GDM1 (cell line): ENCODE measurements at places on chromosomes 12 and 14.

DNA sequence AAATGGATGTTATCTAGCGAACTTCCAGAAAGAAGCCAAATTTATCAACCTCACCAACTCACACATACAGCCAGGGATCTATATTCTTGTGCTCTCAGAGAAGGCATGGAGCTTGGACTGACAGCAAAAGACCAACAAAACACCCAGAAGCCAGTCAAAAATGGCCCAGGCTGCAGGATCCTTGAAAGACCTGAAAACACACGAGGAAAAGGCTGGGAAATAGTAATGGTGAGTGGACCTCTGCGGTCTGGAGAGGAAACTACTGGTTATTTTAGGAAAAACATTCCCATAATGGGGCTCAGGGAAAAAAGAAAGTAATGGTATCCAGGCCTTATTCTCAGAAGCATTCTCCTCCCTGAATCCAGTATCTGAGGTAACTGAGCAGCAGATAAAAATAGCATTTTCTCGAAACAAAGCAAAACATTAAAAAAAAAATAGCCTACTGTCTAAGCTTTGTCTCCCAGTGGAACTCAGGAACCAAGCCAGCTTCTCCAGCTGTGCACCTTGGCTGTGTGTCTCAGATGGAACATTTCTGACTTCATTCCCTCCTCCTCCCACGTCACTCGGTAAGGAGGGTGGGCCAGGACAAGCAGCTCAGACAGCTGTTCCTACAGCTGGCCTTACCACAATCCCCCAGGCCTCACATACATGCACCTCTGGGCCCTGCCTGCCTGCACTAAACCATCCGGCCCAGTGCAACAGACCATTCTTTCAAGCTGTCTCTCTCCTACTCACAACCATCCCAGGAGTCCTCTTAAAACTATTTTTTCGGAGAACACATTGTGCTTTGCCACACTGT, 249.9 kb downstream of the DAD1 start:
- DNase-seq = no peak

DNA sequence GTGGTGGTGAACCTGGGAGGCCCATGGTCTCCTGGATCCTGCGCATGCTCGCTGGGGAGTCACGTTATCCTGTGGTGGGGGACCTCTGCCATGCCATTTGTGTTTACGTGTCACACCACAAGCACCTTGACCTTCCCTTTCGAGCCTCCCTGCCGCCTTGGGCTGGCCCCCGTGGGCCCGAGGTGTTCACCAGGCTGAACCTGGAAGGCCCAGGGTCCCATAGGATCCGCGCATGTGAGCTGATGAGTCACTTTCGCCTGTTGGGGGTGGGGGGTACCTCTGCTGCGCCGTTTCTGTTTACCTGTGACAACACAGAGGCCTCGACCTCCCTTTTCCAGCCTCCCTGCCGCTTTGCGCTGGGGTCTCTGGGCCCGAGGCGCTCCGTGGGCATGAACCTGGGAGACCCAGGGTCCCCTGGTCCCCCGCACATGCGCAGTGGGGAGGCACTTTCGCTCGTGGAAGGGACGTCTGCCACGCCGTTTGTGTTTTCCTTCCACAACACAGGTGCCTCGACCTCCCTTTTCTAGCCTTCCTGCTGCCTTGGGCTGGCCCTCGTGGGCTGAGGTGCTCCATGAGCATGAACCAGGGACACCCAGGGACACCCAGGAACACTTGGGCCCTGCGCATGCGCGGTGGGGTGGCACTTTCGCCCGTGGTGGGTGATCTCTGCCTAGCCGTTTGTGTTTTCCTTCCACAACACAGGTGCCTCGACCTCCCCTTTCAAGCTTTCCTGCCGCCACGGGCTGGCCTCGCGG, 334.1 kb downstream of the ALG10 start:
- no peak for DNase-seq

DNA sequence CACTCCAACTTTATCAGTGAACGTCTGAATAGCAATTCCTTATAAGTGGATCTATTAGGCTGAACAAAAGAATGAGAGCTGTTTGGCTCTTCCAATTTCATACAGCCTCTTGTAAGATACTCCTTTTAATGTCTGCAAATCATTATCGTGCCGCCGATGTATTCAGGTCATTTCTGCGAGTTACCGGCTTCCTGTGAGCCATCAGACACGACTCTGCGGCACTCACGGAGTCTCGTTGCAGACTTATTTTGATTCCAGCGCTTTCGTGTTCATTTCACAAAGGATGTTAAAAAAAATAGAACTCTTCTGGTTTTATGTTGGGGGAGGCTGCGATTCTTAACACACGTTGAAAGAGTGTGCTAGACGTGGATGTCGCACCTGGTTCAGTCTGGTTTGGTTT, 106.6 kb downstream of the GLT1D1 start:
- no peak for DNase-seq

DNA sequence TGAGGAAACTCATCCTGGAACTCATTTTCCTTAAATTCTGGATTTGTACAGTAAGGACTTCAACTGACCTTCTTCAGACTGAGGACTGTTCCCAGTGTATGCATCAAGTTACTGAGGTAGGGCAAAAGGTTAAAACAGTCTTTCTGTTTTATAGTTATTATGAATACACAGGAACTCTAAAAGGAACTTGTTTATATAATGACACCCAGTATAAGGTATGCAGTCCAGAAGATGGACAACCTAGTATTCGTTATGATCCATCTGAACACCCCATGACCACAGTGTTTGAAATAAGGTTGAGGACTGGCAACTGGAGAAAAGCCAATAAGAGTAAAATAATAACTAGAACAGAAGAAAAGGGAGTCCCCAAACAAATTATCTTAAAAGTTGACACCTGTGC, 779.9 kb upstream of the TMEM132C start:
- no peak for DNase-seq

DNA sequence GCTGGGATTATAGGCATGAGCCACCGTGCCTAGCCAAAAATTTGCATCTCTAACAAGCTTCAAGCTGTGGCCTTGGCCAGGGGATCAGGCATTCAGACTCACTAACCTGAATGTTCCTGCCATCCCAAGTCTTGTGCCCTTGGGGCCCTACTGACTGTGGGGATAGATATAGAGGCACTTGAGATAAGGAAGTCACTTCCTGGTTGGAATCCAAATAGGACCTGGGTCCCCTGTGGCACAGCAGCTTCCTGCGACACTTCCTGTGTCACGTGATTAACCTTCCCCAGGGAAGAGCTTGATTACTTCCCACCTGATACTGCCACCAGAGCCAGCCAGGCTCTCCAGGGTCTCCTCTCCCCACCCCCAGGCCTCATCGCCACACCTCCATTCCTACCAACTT, 128.2 kb downstream of the BCL11B start:
- no peak for DNase-seq

DNA sequence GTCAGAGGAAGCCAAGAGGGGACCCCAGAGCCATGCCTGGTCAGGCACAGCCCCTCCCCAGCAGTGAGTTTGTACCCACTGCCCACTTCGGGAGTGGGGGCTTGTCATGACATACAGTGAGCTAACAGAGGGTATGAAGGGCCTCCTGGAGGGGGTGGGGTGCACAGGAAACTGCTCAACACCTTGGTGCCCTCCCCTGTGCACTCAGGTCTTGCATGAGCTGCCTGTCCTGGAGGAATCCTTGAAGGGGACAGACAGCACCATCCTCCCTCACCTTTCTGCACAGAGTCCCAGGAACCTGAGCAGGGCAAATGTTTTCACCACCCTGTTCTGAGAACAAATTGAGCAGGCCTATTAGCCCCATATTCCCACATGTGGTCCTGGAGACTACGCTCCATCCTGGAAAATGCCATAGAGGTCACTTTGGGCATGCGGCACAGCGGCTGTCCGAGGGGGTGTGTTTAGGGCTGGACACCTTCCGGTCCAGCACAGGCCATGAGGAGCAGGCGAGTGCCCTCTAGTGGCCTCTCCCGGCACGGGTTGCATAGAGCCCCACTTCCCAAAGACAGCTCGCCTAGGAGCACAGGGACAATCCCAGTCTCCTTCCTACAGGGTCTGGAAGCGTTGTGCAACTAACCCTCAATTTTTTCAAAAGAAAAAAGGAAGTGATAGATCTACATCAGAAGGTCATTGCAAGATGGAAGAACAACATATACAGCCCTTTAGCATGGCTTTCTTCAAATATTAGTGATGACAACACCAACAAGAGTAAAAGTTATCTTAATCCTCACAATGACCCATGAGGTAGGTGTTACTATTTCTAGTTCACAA, 31.9 kb upstream of the ZFP36L1 start:
- no peak for DNase-seq

DNA sequence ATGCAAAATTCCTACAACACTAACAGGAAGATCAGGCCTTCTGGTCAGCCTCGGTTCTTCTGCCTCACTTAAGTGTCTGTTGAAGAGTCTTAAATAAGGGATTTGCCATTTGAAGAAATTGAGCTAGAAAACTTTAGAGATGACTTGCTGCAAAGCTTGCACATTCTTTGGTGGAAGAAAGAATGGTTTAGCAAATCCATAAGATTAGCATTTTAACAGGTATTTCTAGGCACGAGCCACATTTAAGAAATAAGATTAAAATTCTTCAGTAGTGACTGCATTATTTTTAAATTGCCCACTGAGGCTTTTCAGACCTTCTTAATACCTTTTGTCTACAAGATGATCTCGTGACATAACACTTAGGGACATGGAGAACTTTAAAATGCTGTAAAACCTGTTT, 327.1 kb downstream of the TMEM117 start:
- DNase-seq = no peak

GRCh38 chr12:12557733-12558132, 4.9 kb downstream of the DUSP16 start:
- DNase-seq = no peak

DNA sequence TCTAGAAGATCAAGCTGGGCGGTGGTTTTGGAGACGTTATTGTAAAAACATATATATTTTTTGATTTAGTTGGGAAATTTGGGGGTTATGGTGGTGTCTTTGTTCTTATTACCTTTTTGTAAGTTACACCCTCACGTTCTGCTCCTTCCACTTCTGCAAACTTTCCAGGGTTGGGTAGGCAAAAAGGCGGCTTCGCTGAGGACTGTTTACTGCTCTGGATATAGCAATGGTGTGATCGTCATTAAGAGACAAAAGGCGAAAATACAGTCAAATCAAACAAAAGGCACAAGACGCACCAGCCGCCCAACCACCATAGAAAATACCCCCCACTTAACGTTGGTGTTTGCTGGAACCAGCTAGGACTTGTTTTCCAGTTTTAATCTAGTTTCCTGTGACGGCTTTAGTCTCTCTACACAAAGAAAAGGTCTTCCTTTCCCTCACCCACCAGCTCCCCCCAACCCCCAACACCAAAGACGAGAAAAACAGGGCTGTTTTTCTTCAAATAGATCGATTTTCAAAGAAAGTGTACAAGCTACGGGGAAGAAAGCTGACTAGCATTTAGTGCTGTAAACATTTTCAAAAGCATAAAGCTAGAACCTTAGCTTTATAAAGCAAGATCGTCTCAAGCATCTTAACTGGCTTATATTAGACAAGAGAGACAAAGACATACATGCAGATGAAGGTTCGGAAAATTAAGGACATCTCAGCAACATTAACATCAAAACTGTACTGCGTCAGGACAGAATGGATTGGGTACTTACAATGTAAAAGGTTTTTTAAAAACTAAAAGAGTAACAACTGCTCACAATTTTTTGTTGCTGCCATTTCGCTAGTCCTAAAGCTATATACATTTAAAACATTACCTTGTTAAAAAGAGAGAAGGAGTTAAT, 2.0 kb upstream of the SETD1B start:
- peak; percentile 12 for DNase-seq

- DNase-seq = no peak
Observed at GRCh38 chr12:106871477-106871876, 84.2 kb upstream of the TMEM263 start.

- no peak for DNase-seq
Observed at GRCh38 chr12:95882080-95882479, 23.3 kb downstream of the SNRPF start.

DNA sequence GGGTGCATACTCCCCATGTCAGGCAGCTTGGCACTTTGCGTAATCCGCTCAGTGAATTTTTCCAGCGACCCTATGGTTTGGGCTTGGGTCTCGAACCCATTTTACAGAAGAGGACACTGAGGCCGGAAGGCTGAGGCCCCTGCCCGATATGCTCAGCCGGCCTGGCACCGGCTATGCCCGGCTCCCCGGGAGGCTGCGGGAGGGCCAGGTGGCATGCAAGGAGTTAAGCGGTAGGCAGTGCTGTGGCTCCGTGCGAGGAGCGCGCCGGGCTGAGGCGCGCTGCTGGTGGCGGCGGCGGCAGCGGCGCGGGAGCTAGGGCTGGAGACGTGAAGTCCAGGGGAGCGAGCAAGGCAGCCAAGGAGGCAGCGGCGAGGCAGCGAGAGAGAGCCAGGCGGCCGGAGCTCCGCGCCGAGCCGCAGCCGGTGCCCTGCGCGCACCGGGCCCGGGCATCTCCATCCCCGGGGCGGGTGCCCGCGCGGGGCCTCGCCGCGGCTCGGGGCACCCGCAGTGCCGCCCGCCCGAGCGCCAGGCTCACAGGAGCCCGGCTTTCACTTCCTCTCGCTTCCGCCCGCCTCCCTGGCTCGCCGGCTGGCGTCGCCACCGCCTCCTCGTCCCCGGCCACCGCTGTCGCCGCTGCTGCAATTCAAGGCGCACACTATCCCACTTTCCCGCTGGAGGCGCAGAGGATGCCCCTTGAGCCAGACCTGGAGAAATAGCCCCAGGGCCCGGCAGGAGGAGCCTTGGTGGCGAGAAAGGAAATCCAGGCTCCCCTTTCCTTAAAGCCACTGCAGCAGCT, at the start of gene WSCD2:
Gene WSCD2, plus strand, starts transcription at position 272 of the 796 bp plus-strand sequence. CDS start 66,545 bp downstream, outside the sequence.
- no peak for DNase-seq

GRCh38 chr12:109542876-109543275, 30.4 kb downstream of the MMAB start:
- DNase-seq = no peak

DNA sequence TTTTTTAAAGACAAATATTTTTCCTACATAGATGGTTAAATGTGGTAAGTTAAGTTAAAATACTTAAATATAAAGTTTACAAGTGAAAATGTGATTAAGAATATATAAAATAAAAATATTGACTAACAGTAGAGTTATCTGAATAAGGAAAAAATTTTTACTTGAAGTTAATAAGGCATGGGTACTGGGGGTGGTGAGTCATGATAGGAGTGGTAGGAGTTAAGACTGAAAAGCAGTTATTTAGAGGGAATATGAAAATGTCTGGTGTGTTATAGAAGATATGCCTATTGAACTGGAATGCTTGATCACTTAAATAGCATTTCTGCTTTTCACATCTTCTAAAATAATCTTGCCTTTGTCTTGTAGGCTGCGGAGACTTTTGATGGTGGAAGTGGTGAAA, 68.7 kb downstream of the CCDC91 start:
- no peak for DNase-seq

DNA sequence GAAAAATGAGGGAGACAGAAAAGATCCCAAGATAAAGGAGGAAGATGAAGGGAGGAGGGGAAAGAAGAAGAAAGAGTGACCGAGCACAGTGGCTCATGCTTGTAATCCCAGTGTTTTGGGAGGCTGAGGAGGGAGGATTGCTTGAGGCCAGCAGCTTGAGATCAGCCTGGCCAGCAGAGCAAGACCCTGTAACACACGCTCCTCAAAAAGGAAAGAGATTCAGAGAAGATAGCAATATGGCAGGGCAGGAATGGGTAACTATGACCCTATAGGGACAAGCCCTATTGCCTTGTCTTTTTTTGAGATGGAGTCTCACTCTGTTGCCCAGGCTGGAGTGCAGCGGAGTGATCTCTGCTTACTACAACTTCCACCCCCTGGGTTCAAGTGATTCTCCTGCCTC, 116.9 kb upstream of the MAP1LC3B2 start:
- DNase-seq = no peak
